ENCODE measurements at places on chromosomes 12 and 14. TPM values are rescaled to one million over a fixed set of nuclear protein-coding genes. Genes with fewer than 3 reads are reported as not detected.
A peak's percentile ranks its signal among the peaks of the same experiment; 100 is the strongest.

DNA sequence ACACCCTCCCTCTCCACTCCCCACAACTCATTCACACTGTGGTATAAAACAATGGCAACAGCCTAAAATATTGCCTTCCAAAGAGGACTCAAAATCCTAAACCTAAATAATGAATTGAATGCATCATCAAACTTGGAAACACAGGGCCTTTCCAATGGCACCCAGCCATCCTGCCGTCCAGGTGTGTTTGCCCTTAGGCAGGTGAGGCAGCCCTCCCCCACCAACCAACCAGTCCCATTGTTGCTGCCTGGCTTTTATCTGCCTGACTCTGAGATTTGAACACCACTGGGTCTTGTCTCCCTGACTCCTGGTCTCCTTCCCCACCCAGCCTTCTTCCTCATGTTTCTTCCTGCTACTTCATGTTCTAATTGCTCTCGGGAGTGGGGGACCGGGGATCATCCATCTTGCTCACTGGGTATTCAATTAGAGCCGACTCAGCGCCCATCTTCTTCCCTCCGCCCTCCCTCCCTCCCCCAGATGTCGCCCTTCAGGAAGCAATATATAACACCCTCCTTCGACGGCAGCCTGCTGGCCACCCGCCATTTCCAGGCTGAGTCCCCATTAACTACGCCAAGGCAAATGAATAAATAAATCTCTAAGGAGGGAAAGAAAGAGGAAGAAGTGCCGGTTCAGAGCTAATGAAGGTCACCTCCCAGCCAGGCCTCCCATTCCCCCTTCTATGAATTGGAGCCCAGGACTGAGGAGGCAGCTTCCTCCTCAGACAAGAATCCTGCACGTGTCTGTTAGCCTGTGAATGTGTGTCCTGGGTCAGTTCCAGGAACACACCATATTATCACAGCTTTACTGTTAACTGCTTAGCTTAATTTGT is 36.3 kb upstream of the NTF3 start:
- no peak for DNase-seq
- peaks cover 12% of the 10 kb centered on the region for H3K36me3 ChIP-seq
- H3K27me3 ChIP-seq: peaks cover 58% of the 10 kb centered on the region

- no peak overlapping the region for H3K27ac ChIP-seq
- H3K36me3 ChIP-seq: no peaks in the 10 kb centered on the region
- no peak for DNase-seq
- no peak overlapping the region for H3K4me3 ChIP-seq
- peaks cover 3% of the 10 kb centered on the region for H3K27me3 ChIP-seq
Observed at GRCh38 chr14:101507836-101508150, 53.5 kb upstream of the DIO3 start.

DNA sequence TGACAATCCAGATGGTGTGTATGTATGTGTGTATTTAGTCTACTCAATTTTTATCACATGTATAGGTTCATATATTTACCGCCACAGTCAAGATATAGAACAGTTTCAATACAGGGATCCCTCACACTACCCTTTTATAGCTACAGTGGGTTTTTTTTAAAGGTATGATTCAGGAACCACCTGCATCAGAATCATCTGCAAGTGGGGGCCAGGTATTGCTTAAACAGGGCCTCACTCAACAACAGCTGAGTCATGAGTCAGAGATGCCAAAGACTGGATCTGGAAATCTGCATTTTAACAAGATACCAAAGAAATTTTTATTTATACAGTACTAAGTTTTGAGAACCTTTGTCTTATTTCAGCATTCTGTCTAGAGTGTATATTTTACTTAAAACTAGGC is 117.6 kb downstream of the SLC35F4 start:
- no peaks in the 10 kb centered on the region for H3K4me1 ChIP-seq
- H3K4me3 ChIP-seq: no peak overlapping the region
- H3K36me3 ChIP-seq: no peaks in the 10 kb centered on the region
- H3K27me3 ChIP-seq: peaks cover 1% of the 10 kb centered on the region
- no peak for DNase-seq
- H3K27ac ChIP-seq: no peak overlapping the region

DNA sequence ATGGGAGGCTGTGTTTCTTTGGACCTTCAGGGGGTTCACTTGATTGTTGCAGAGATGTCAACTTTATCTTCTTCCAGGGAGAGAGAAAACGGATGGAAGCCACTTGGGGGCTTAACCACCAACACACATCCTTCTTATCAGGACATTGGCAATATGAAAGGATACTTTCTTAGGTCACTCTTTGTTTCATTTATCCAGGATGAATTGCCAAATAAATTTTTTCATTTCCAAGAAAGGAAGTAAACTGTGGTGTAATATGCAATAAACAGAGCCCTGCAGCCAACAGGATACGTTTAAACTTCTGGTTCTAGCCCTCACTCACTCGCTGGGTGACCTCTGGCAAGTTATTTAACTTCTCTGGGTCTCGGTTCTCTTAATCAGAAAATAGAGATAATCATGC is 77.8 kb downstream of the CCDC60 start:
- DNase-seq: no peak
- no peaks in the 10 kb centered on the region for H3K4me1 ChIP-seq
- no peak overlapping the region for H3K4me3 ChIP-seq
- H3K27ac ChIP-seq: no peak overlapping the region
- no peaks in the 10 kb centered on the region for H3K36me3 ChIP-seq
- H3K27me3 ChIP-seq: peaks cover 15% of the 10 kb centered on the region

- H3K27ac ChIP-seq: no peak overlapping the region
- no peak for DNase-seq
- no peaks in the 10 kb centered on the region for H3K36me3 ChIP-seq
Observed at GRCh38 chr12:115078990-115079389, 395.0 kb upstream of the TBX3 start.

DNA sequence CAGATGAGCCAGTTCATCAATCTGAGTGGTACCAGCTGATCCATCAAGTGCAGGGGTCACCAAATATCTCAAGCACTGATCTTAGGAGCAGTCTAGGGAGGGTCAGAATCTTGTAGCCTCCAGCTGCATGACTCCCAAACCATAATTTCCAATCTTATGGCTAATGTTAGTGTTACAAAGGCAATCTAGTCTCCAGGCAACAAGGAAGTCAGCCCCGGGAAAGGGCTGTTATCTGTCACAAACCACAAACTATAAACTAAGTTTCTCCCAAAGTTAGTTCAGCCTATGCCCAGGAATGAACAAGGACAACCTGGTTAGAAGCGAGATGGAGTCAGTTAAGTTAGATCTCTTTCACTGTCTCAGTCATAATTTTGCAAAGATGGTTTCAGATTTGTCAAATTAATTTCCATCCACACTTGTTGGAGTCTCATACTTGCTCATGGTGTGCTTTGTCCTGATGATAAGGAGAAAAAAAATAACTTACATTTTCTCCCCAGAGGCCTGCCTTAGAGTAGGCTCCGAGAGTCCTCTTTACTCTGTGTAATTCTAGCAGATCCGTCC is 3.9 kb upstream of the ABHD4 start:
- H3K36me3 ChIP-seq: no peaks in the 10 kb centered on the region
- DNase-seq: no peak
- H3K4me1 ChIP-seq: peaks cover 17% of the 10 kb centered on the region

- no peaks in the 10 kb centered on the region for H3K36me3 ChIP-seq
- H3K4me1 ChIP-seq: peaks cover 8% of the 10 kb centered on the region
- H3K27ac ChIP-seq: no peak overlapping the region
- H3K27me3 ChIP-seq: peaks cover 11% of the 10 kb centered on the region
Observed at GRCh38 chr14:80208461-80208860, 2.8 kb downstream of the DIO2 start.

GRCh38 chr12:71799106-71799505 is 40.5 kb upstream of the TBC1D15 start:
- H3K36me3 ChIP-seq: no peaks in the 10 kb centered on the region
- no peak overlapping the region for H3K4me3 ChIP-seq
- H3K27ac ChIP-seq: no peak overlapping the region
- no peak for DNase-seq

- H3K27me3 ChIP-seq: no peaks in the 10 kb centered on the region
- no peak overlapping the region for H3K27ac ChIP-seq
- H3K4me3 ChIP-seq: no peak overlapping the region
- DNase-seq: no peak
- no peaks in the 10 kb centered on the region for H3K36me3 ChIP-seq
- no peaks in the 10 kb centered on the region for H3K4me1 ChIP-seq
Observed at GRCh38 chr14:92770484-92770883, 22.1 kb upstream of the LGMN start.

- H3K4me1 ChIP-seq: no peaks in the 10 kb centered on the region
- H3K27me3 ChIP-seq: peaks cover 25% of the 10 kb centered on the region
- no peak overlapping the region for H3K27ac ChIP-seq
- H3K4me3 ChIP-seq: no peak overlapping the region
- H3K36me3 ChIP-seq: no peaks in the 10 kb centered on the region
- no peak for DNase-seq
Observed at GRCh38 chr12:100901266-100901665, 106.7 kb downstream of the ANO4 start.

DNA sequence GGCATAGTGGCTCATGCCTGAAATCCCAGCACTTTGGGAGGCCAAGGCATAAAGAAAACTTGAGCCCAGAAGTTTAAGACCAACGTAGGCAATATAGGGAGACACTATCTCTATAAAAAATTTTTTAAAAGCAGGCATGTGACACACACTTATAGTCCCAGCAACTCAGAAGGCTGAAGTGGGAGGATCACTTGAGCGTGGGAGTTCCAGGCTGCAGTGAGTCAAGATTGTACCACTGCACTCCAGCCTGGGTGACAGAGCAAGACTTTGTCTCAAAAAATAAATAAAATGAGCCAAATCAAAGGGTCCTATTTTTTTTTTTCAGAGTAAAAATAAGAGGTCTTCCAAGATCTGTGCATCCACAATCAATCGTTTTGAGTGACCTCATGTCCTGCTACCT is 237.6 kb downstream of the SLC16A7 start:
- no peaks in the 10 kb centered on the region for H3K36me3 ChIP-seq
- H3K4me1 ChIP-seq: no peaks in the 10 kb centered on the region
- H3K27ac ChIP-seq: no peak overlapping the region
- no peak for DNase-seq
- no peak overlapping the region for H3K4me3 ChIP-seq

DNA sequence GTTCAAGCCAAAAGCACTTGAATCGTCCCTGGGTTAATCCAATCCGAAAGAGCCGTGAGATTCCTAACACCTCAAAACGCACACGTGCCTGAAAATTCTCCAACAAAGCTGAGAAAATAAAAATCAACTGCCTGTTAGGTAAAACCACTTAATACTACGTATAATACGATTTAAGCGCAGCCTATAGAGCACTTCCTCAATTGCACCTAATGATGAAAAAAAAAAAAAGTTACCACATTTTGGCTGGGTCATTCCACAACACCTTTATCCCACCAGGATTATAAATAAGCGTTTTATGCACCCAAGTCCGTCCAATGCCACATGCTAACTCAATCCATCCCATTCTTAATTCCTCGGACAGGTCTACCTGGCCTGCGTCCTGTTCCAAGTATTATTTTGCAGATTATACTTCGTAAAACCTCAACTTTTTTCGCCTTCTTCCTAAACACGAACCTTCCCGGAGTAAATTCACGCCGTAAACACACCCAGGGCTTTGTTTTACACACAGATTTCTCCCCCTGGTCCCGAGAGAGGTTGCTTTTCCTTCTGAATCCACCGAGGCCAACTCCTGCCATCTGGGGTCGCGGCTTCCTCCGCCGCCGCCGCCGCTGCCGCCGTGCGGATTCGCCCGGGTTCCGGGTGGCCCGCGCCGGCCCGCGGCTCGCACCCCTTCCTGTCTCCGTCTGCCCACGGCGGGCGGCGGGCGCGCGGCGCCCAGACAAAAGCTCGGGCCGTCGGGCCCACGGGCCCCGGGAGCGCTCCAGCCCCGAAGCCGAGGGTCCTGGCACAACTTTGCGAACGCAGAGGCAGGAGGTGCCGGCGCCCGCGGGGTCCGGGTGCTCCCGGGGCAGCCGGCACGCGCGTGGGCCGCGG is 66.2 kb downstream of the RNF34 start:
- DNase-seq: no peak
- H3K4me1 ChIP-seq: peaks cover 14% of the 10 kb centered on the region
- H3K36me3 ChIP-seq: peaks cover 4% of the 10 kb centered on the region
- H3K27me3 ChIP-seq: no peaks in the 10 kb centered on the region
- H3K4me3 ChIP-seq: peak overlapping the region; percentile 94
- H3K27ac ChIP-seq: peak overlapping the region; percentile 90

GRCh38 chr12:2084553-2085296 is 31.9 kb downstream of the CACNA1C start:
- no peaks in the 10 kb centered on the region for H3K4me1 ChIP-seq
- H3K27ac ChIP-seq: peak overlapping the region; percentile 25
- H3K27me3 ChIP-seq: peaks cover 17% of the 10 kb centered on the region
- peaks cover under 1% of the 10 kb centered on the region for H3K36me3 ChIP-seq

GRCh38 chr14:64828071-64828470 is 51.6 kb downstream of the SPTB start:
- no peak overlapping the region for H3K27ac ChIP-seq
- no peaks in the 10 kb centered on the region for H3K36me3 ChIP-seq
- H3K4me1 ChIP-seq: peaks cover 15% of the 10 kb centered on the region
- peaks cover 21% of the 10 kb centered on the region for H3K27me3 ChIP-seq
- no peak overlapping the region for H3K4me3 ChIP-seq

DNA sequence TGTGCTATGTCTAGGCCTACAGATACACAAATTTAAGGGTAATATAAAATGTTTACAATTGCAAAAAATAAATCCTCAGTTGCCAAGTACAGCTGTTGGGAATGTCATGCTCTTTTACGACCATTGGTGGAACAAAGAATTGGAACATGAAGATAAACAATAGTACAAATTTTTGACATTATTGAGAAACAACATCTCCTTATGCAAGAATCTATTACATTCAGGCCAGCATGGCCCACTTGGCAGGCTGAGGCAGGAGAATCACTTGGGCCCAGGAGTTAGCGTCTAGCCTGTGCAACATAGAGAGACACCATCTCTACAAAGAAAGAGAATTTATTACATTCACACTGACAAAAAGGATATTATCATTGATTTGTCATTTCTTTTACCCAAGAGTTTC is 135.9 kb upstream of the NTF3 start:
- H3K27ac ChIP-seq: no peak overlapping the region
- no peaks in the 10 kb centered on the region for H3K4me1 ChIP-seq
- H3K4me3 ChIP-seq: no peak overlapping the region
- DNase-seq: no peak
- peaks cover 31% of the 10 kb centered on the region for H3K27me3 ChIP-seq
- peaks cover 11% of the 10 kb centered on the region for H3K36me3 ChIP-seq

- peaks cover 15% of the 10 kb centered on the region for H3K36me3 ChIP-seq
- H3K27ac ChIP-seq: peak overlapping the region; percentile 32
- no peak for DNase-seq
- no peak overlapping the region for H3K4me3 ChIP-seq
- peaks cover 9% of the 10 kb centered on the region for H3K4me1 ChIP-seq
Observed at GRCh38 chr12:120125029-120125428, 8.5 kb upstream of the RAB35 start.

- H3K4me3 ChIP-seq: no peak overlapping the region
- peak overlapping the region; percentile 16 for H3K27ac ChIP-seq
- no peaks in the 10 kb centered on the region for H3K27me3 ChIP-seq
- H3K4me1 ChIP-seq: no peaks in the 10 kb centered on the region
- peaks cover 14% of the 10 kb centered on the region for H3K36me3 ChIP-seq
Observed at GRCh38 chr14:55387121-55387520, 24.5 kb downstream of the ATG14 start.

GTF2H3 gene
- 32.0 TPM for total RNA-seq

RASAL1 gene
- 0.58 TPM for total RNA-seq

DTX1 gene
- 2.4 TPM for total RNA-seq

FAIM2 gene
- 0.14 TPM for total RNA-seq

PLEKHD1 gene
- 0.48 TPM for total RNA-seq
